OCI-LY7 (cell line): ENCODE measurements at places on chromosomes 1 and 21.

GRCh38 chr1:5734996-5735395, 257.2 kb downstream of the NPHP4 start:
- no peak for DNase-seq

GRCh38 chr1:208127792-208128529, 116.2 kb downstream of the PLXNA2 start:
- DNase-seq, result no peak

DNA sequence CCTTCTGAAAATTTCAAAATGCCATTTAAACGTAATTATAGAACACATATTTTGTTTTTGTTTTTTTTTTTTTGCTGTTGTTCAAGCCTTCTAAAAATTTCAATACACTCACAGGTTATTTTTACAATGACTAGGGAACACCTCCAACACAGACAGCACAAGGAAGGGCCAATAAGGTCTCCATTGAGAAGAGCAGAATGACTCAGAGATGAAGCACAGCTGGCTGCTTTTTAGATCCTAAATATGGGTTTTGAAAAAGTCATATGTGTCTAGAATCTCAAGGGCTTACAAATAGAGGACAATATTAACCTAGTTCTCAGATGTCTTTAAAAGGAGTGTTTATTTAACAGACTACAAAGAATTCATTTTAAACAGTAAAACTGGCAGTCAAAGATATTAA, 104.6 kb downstream of the NEGR1 start:
- DNase-seq, result no peak

- DNase-seq, result no peak
These were observed 57.8 kb upstream of the KCNJ6 start for GRCh38 chr21:37974081-37974480.

- no peak for DNase-seq
These were observed 37.0 kb downstream of the UBE2G2 start for GRCh38 chr21:44764319-44765230.
